ENCODE measurements at places on chromosomes 4 and X.

DNA sequence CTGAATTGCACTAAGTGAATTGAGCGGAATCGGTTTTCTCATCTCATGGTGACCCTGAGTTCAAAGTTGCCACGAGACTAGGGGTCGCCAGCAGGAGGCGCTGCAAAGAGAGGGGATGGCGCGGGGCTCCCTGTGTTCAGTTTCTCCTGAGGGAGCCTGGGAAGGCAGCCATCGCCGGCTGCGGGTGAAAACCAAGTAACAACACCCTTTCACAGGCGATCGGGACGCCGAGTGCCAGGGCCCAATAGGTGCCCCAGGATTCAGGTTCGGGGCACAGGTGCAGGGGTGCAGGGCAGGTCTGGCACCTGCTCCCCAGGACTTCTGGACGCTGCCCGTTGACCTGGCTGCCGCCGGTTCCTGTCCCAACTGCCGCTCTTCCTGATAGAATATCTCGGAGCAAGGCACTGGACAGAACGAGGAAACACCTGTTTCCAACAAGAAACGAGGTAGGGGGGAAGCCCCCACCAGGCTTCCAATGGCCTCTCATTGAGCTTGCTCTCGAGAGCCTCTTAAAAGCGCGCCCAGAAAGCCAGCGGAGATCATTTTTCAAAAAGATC is 1.1 kb upstream of the FGF16 start:
- peak; percentile 48 for DNase-seq

- no peak for DNase-seq
Observed at GRCh38 chrX:18696653-18697052, 10.8 kb upstream of the PPEF1 start.

- DNase-seq = no peak
Observed at GRCh38 chrX:68415316-68415715, 18.0 kb downstream of the OPHN1 start.

DNA sequence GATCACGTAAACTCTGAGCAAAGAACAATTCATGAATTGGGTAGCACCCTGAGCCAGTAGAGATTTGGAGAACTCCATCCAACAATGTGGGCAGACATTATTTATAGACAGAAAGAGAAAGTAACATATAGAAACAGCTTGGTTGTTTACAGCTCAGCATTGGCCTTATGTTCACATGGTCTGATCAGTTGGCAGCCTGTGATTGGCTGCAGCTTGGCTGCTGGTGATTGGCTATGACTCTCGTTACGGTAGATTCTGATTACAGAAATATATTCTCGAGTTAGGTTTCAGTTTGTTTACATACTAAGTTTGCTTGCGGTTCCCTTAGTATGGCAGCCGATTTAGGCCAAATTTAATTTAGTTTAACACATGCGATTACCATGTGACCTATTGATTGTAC is 663.4 kb downstream of the RAPGEF2 start:
- DNase-seq = no peak

- peak; percentile 27 for DNase-seq
Observed at GRCh38 chr4:42280327-42281095, 116.8 kb upstream of the SHISA3 start.

Data from stimulated activated CD8-positive, alpha-beta memory T cell treated with anti-CD3 and anti-CD28 coated beads, Interleukin-4, amount 100 ng/mL, for 48 hours (primary cell).